ENCODE measurements at places on chromosomes 1 and 21.

DNA sequence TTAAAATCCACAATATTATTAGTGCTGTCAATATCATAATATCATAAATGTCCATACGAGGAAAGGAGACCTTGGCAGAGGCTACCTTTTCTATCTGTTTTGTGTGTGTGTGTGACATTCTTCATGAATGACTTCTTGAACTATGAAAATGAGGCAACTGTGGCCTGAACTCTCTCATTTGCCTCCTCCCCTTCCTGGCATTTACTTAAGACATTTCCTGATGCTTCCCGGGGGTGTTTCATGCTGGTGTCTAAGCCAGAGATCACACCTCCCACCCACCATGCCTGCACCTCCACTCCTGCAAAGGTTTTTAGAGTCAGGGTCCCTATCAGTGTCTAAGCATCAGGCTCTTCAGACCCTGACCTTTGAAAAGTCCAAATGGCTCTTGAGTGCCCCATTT is 420.9 kb downstream of the KIF26B start:
- no peak for DNase-seq

- DNase-seq = no peak
Measured at GRCh38 chr1:89698020-89698560, 65.2 kb downstream of the LRRC8C start.

DNA sequence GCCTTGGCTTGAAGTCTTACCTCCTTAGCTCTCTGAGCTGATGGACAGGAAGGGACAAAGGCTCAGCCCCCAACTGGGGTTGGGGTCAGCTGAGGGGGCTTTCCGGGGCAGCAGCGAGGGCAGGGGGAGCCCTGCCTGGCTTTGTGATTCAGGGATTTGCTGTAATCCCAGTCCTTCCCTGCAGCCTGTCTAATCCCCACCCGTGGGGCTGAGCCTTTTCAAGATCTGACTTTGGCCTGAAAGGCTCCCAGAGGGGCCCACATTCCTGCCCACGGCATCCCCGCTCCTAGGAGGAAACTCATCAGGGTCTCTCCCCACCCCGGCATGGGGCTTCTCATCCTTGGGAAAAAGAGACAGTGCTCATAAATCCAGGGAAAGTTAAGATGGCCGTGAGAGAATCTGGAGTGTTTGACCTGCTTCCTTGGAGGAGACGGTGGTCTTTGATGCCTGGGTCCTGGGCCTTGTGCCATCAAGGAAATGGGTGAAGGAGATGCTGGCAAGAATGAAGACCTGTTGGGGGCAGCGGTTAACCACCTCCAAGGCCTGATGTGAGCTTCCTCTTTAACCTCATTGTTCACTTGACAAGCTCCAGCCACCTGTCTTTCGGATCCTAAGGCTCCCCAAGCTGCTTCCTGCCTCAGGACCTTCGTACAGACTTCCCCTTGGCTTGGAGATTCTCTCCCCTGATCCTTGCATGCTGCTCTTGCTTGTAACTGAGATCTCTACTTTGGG is 83.1 kb upstream of the WNT4 start:
- no peak for DNase-seq

DNA sequence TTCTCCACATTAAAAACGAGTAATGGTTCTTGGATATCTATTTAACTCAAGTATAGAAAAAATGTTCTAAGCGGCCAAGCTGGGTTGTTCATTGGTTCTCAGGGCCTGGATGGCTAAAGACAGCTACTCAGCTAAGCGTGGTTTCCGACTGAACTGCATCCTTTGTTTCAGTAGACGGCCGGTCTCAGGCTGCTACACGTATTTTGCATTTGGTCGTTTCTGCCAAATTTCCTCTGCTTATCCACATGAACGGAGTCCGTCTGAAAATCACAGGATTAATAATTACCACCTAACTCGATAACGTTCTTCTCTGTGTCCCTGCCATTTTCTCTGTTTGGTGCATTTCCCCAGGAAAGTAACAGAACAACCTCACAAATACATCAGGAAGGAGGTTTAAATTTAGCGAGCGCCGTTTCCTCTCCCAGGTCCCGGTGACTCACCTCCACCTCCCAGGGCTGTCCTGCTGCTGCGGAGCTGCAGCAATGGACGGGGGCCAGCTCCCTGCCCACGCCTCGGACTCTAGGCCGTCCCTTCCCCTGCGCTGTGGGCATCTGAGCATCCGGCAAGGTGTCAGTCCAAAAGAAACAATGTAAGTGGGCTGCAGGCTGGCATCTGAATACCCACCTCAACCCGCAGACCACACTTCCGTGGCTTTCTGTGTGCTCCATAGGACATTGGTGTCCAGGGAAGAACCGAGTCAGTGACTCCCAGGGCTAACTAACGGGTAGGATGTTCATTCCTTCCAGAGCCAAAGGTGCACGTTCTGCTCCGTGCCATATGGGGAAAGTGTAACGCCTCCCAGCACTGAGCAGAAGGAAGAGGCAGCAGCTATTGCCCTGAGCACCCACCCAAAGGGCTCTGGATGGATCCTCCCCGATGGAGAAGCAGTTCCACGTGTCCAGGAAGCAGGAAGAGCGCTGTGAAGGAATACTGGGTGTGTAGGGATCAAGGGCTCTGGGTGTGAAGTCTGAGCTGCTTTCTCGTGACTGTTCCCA is 4.1 kb upstream of the GABRD start:
- no peak for DNase-seq

GRCh38 chr1:229079016-229079595 is 191.8 kb upstream of the RAB4A start:
- DNase-seq = no peak

GRCh38 chr1:40740039-40740996 is 43.3 kb upstream of the KCNQ4 start:
- DNase-seq = no peak

- DNase-seq = no peak
Measured at GRCh38 chr1:222750651-222751050, 13.6 kb downstream of the FAM177B start.

- DNase-seq = no peak
Measured at GRCh38 chr1:213389061-213389581, 338.1 kb downstream of the RPS6KC1 start.

GRCh38 chr21:44455524-44456213 is 359 bp downstream of the LRRC3 start:
- DNase-seq = no peak

GRCh38 chr1:44939061-44939460 is 47.3 kb downstream of the EIF2B3 start:
- DNase-seq = no peak

GRCh38 chr1:117657031-117657430 is 51.2 kb downstream of the TENT5C start:
- no peak for DNase-seq

DNA sequence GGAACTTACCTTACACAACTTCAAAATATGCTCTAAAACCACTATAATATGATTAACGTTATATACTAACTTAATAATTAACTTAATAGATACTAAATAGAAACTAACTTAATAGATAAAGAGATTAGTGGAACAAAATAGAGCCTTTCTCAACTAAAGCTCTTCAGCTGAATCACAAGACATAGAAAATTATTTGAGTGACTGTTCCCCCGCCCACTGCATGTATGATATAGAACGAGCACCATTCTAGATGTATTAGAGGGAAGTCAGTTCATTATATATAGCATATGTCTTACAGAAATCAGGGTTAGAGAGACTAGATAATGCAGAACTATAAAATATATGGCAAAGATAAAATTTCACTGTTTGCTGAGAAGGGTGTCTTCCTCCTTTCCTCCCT is 16.3 kb downstream of the LYPLAL1 start:
- no peak for DNase-seq

GRCh38 chr1:25760871-25761270 is 39.1 kb upstream of the SELENON start:
- DNase-seq = no peak

DNA sequence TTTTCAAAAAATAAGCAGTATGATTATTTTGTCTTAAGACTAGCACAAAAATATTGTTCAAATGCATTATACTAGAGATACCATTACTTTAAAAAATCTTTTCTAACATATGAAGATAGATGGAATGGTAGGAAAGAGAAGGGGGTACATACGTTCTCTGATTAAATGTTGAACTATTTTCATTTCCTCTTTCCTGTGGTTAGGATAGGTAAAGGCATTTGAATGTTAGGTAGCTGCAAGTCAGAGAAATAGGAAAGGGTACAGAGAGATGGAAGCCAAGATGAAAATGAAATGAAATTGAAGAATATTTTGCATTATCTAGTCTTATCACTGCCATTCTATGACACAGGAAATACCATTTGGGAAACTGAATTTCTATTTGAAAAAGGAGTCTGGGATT is 28.3 kb downstream of the TLCD4 start:
- DNase-seq = no peak

DNA sequence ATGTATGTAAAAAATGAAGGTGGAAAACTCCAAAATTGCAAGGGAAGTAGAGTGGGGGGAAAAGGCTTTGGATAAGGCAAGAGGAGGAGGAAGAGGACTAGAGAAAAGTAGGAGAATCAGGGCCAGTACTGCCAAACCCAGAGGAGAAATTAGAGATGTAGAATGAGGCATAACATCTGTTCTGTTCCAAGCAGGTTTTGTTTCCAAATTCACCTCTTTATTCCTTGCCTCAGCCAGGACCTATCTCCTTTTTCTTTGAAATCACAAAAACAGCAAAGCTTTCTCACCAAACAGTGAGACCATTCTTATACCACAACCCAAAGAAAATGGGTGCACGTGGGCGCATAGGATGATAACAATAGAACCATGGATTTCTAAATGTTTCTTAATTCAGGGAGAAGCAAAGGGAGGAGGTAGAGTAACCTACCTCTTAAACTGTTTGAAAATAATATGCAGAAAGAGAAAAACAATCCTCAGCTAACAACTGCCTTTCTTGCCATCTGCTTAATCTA is 383.3 kb upstream of the PKN2 start:
- DNase-seq = no peak

GRCh38 chr21:46388896-46389295 is 64.9 kb downstream of the PCNT start:
- DNase-seq = no peak

DNA sequence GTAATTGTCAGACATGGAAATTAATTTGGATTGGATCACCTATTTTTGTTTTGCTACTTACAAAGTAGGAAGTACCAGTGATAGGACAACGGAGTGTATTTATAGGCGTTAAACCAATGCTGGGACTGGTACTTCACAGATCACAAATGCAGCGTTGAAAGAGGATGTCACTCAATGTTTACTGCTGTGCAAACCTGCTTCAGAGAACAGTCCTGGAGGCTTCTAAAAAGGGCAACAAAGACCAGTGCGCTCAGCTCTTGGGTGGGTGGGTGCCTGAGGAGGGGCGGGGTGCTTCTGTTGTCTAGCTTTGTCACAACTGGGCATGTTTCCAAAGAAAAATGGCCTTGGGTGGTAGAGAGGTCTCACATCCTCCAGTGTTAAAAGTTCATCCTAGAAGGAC is 2.1 kb downstream of the C1orf21 start:
- no peak for DNase-seq

- DNase-seq = no peak
Measured at GRCh38 chr1:97841338-97841737, 79.5 kb downstream of the DPYD start.

- no peak for DNase-seq
Measured at GRCh38 chr1:93023281-93023680, 55.8 kb upstream of the MTF2 start.

DNA sequence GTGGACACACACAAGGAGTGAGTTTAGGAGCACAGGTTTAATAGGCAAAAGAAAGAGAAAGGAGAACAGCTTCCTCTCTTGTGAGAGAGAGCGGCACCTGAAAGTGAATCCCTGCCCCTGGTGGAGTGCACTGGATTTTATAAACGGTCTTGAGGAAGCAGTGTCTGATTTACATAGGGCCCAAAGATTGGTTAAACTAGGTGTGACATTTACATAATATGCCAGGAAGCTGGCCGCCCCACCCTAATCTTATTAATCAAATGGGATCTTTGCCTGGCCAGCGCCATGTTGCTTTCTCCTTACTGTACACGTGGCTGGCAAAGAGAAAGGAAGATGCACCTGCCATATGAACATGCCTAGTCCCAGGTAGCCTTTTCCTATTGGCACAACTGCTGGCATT is 38.7 kb downstream of the CFH start:
- DNase-seq = no peak

- no peak for DNase-seq
Measured at GRCh38 chr1:91683598-91683951, 182.9 kb downstream of the CDC7 start.

DNA sequence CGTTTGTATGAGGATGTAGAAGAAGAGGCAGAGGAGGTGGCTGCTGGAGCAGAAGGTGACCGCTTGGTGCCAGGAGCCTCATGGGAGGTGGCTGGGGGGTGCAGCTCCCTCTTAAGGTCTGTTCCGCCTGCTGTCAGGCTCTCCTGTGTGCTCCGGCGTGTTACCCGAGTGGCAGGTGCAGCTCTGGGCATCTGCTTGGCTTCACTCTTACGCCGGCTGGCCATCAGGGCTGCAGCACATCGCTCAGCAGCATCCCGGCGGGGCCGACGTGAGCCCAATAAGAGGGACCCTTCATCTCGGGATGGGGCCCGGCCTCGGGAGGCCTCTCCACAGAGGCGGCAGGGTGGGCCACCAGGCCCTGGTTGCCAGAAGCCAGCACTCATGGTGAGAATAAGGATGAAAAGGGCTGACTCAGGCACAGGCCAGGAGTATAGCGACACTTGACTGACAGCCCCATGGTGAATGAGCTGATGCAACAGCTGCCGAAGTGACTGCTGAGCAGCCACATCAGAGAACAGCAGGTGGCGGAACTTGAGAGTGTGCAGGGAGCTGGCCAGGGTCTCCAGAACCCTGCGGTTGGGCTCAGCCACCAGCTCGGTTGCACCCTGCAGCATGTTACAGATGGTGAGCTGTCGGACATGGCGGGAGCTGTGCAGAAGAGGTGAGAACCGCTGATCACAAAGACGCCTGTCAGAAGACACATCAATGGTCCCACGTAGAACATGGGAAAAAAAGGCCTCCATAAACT is 17.5 kb downstream of the LRRC41 start:
- DNase-seq = no peak

DNA sequence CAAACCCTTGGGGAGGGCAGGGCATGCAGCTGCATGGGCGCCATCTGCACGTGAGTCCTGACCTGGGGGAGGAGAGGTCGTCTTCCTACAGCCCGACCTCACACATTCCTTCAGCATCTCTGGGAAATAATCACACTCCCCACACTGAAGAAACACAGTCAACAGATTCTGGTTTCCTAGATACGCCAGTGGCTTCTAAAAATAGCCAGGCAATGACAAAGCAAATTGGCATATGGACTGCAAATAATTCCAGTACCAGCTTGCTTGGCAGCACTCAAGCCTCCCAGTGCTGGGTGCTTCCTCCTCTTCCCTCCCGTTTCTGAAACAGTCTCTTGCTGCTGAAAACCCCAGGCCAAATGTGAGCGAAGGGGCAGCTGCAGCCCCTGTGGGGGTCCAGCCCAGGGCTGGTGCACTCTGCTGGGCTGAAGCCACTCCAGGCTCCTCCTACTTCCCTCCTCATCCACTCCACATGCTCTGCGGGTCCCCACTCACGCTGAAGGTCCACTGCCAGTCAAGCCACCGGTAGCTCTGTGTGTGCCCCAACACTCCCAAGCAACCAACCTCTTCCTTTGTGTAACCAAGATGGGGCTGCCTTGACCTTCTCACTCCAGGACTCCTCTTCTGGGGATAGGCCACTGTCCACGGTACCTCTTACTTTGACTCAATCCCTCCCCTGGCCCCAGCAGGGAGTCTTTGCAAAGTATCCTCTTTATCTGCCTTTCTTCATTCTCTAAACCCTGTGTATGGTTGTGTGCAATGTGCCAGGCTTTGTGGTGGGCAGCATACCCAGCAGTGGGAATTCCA is 69.0 kb downstream of the KCND3 start:
- no peak for DNase-seq

GRCh38 chr1:183724350-183725042 is 71.4 kb upstream of the APOBEC4 start:
- no peak for DNase-seq

- no peak for DNase-seq
Measured at GRCh38 chr21:41706678-41707077, 60.2 kb downstream of the RIPK4 start.

Data from stimulated activated CD4-positive, alpha-beta T cell treated with anti-CD3 and anti-CD28 coated beads, Interleukin-1b, Interleukin-23, amount 100 ng/mL, for 1 hour (primary cell).